Urinary bladder (tissue), 4 donors: ENCODE measurements at places on chromosomes 12 and 14. TPM values are rescaled to one million over a fixed set of nuclear protein-coding genes. Genes with fewer than 3 reads are reported as not detected.

DNA sequence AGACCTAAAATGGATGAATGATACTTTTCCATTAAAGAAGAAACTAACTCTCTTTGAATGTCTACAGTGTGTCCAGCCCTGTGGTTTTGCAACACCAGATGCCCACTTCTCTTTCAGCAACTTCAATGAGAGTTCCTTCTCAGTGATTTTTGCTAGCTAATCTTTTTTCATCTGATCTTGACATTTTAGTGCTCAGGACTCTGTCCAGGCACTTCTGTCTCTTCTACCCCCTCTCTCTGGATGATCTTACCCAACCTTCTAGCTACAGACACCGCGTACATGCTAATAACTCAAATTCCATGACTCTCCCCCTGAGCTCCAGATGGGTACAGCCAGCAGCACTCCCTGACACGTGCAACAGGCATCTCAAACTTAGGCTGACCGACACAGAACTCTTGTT is 161.1 kb upstream of the FOXN3 start:
- DNase-seq: no peak

DNA sequence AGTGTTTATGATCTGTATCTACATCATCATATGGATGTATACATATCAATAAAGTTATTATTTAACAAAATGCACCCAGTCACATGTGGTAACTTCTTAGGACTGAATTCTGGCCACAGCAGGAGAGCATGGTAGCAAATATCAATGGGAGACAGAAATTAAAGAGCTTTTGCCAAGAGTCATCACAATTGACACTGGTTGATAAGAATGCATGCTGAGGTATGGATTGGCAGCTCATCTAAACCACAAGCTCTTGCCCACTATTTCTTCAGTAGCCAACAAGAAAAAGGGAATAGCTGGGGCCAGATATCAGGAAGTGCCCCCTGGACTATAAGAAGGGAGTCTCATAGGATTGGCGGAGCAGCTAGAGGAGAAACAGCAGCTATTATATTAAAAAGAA is 9.4 kb upstream of the PTGR2 start:
- no peak for DNase-seq

DNA sequence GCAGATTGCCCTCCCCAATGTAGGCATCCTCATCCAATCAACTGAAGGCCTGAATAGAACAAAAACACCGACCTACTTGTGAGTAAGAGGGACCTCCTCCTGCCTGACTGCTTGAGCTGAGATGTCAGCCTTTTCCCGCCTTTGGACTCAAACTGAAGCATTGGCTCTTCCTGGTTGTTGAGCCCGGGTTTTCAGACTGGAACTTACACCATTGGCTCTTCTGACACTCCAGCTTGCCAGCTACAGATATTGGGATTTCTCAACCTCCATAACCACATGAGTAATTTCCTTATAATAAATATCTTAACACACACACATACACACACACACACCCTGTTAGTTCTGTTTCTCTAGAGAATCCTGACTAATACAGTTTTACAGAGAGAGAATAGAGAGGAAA is 173.4 kb upstream of the NTF3 start:
- DNase-seq: no peak

- no peak for DNase-seq
Measured at GRCh38 chr12:101876322-101876860, 989 bp upstream of the DRAM1 start.

DNA sequence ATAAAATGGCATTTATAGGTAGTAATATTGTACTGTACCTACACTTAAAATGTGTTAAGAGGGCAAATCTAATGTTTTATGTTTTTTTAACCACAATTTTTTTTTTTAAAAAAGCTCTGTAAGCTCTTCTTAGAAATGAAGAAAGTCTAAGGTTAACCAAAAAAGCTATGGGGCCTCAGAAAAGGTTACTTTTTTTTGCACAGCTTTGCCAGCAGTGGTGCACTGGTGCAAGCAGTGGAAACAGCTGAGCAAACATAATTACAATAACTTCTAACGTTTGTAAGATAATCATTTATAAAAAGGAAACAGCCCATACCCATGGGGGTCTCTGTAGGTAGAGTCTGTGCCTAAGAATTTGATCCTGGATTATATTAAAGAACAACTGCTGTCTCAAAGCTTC is 85.1 kb upstream of the NID2 start:
- DNase-seq: no peak

DNA sequence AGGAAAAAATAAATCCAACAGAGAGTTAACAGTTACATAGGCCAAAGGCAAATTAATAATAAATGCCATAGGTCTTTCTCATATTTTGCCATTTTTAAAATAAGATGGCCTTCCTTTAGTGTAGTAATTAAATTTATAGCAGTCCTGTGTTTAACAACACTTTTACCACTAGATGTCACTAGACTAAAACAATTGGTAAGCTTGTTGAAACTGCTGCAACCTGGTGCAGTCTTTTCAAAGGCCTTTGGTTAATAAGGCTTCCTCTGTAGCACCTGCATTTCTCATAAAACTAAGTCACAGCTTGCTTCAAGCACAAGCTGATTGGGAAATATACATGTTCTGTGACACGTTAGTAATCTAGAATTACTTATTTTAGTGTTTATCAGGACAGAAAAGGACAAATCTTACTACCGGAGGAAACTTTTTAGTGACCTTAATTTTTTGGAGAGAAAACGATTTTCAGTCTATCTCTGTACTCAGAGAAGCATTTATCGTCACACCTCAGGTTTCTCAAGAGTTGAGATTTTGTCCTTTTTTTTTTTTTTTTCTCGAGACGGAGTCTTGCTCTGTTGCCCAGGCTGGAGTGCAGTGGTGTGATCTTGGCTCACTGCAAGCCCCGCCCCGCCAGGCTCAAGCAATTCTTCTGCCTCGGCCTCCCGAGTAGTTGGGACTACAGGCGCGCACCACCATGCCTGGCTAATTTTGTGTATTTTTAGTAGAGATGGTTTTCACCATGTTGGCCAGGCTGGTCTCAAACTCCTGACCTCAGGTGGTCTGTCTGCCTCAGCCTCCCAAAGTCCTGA is 20.0 kb downstream of the BORCS5 start:
- peak; percentile 62 for DNase-seq

DNA sequence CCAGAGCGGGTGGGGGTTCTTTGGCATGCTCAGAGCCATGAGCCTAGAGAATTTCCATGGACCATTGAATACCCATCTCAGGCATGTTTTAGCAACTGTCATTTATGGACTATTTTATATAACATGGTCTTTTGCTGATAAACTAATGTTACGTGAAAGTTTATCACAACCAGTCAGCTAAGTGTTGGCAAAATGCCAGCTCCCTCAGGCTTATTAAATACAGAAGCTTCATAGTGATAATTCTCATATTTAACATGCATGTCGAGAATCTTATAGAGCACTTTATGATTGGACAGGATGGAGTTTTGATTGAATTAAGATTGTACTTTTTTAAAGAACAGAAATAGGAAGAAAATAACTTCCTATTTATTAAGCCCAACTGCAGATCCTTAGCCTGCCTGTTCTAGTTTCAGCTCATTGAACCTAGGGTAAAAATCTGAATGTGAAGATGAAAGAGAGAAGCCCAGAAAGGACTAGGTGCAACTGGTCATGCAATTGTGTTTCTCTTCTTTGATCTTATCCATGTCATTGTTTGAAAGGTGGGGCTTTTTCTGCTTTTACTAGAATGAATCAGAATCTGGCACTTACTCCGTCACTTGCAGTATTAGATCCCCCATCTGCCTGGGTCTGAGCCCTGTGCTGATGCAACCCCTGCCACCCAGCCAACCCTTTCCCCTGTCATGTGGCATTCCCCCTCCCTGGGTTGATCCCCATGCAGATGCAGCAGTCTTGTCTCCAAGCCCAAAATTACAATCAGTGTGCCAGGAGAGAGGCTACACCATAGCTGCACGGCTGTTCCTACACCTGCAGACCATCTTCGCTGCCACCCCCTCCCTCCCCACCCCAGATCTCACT is 134.6 kb upstream of the EVL start:
- no peak for DNase-seq

DNA sequence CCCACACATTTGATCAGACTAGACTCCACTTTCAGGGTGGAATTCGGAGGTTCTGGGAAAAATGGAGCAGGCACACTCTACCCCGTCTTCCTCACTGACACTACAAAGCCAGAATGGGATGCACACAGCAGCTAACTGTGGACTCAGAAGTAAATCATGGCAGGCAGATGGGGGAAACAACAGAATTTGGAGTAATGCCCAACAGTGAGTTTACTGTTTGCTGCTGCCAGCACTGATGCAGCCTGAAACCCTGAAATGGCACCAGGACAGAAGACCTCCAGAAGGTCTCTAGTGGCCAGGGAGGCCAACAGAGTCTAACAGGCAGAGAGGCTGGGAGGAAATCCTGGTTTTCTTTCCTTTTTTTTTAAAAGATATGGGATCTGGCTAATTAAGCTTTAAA is 24.6 kb downstream of the KCTD10 start:
- no peak for DNase-seq

DNA sequence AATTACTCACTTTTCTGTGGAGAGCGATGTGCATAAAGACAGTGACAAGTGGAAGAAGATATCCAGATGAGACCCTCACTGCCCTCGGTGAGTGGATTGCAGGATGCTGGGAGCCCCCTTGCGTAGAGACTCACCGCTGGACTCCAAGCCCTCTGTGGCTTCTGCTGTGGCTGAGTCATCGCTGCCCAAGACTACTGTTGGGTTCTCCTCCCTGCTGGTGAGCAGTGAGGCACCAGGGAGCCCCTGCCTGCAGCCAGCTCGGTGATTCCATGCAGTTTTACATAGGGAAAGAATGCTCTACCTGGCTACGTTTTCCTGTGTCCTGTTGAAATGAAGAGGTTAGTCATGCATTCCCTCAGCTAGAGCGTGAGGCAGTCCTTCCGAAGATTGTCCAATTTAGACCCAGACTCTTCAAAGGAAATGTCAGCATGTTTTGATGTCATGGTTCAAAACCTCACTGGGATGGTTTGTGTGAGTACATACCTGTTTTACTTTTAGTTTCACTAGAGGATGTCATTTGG is 28.2 kb downstream of the TRAF3 start:
- no peak for DNase-seq

GRCh38 chr14:28344381-28344780 is 422.2 kb upstream of the FOXG1 start:
- no peak for DNase-seq

GRCh38 chr12:2689879-2690278 is 104.9 kb upstream of the FKBP4 start:
- no peak for DNase-seq

DNA sequence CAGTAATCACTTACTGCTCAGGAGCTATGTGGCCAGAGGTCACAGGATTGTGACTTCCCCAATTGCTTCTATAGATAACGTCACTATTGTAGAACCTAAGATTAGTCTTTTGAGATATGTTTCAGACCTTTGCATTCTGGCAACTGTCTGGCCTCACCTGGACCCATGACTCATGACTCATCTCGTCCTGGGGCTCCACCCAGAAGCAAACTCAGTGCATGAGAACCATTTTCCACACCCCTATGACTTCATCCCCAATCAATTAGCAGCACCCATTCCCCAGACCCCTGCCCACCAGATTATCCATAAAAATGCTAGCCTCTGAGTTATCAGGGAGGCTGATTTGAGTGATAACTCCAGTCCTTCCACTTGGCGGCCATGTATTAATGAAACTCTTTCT is 186.9 kb downstream of the EMP1 start:
- no peak for DNase-seq

DNA sequence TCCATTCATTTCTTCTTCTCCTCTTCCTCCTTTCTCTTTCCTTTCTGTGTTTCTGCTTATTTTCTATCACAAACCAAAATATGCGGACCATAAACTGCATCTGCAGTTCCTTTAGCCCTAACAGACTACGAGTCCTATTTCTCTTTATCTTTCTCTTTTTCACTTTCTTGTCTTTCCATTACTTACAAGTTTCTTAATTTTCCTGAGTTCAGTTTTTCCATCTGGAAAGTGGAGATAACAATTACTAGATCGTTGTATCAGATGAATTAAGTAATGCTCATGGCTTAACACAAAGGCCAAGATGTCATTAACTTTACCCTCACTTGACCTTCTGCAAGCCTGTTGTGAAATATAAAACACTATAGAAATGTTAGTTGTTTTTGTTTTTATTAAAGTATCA is 983 bp upstream of the COPS7A start:
- no peak for DNase-seq

DNA sequence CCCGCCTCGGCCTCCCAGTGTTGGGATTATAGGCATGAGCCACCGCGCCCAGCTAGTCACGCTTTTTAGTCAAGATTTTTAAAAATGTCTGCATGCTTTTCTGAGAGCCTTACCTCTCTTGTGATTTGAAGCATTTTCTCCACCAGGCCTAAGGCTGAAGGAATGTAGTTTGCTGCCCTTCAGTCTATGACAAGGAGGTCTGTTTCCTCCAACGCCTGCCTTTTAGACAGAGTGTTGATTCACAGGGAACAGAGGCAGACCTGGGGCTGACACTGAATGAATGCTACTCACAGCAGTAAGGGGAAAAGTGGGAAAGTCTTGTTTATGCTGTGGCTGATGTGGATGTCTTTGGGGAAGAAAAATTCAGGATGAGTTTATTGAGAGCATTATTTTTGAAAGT is 27.2 kb upstream of the MDM2 start:
- no peak for DNase-seq

The HNF1A gene
- total RNA-seq: not detected

The GARIN6 gene
- total RNA-seq: not detected

The SERPINA5 gene
- total RNA-seq: 0.63 TPM

The PCNX4 gene
- 128 TPM for total RNA-seq

The SYNDIG1L gene
- total RNA-seq: not detected

The STON2 gene
- total RNA-seq: 53.5 TPM

The FAM181A gene
- total RNA-seq: not detected
